ENCODE measurements at places on chromosomes 16 and 17.
A peak's percentile ranks its signal among the peaks of the same experiment; 100 is the strongest.

DNA sequence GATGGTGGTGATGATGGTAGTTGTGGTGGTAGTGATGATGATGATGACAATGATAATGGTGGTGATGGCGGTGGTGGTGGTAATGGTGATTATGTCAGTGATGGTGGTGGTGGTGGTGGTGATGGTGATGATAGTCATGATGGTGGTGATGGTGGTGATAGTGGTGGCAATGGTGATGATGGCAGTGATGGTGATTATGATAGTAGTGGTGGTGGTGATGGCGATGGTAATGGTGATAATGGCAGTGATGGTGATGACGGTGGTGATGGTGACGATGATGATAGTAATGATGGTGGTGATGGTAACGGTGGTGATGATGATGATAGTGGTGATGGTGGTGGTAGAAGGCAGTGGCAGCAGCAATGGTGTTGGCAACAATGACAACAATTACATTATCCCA lies 55.3 kb downstream of the RBFOX3 start:
- DNase-seq: no peak

DNA sequence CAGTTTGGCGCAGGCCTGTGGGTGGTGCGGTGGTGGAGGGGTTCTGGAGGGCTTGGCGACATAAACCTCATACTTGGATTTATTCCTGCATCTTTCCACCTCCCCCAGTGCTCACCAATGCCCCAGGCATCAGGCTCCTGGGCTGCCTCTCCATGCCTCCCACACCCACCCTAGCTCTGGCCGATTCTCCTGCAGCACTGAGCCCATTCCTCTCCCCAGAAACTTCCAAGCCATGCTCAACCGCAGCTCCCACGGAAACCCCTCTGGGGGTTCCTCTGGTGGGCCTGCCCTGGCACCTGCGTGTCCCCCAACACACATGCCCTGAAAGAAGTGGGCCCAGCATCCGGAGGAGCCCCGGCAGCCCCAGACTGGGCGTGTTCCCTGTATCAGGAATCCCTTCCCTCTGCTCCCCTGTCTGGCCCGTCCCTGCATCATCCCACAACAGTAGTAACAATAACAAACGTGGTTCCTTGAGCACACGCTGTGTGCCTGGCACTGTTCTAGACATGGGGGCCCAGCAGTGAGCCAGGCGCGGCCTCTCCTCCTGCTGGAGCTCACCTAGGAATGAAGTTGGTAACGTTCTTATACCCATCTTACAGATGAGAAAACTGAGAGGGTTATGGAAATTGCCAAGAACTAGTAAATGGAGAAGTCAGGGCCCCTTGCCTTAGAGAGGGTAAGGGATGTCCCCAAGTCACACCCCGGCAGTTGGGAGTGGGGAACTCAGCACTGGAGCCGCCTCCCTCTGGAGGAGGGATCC lies 2.3 kb downstream of the PRSS21 start:
- DNase-seq: no peak

DNA sequence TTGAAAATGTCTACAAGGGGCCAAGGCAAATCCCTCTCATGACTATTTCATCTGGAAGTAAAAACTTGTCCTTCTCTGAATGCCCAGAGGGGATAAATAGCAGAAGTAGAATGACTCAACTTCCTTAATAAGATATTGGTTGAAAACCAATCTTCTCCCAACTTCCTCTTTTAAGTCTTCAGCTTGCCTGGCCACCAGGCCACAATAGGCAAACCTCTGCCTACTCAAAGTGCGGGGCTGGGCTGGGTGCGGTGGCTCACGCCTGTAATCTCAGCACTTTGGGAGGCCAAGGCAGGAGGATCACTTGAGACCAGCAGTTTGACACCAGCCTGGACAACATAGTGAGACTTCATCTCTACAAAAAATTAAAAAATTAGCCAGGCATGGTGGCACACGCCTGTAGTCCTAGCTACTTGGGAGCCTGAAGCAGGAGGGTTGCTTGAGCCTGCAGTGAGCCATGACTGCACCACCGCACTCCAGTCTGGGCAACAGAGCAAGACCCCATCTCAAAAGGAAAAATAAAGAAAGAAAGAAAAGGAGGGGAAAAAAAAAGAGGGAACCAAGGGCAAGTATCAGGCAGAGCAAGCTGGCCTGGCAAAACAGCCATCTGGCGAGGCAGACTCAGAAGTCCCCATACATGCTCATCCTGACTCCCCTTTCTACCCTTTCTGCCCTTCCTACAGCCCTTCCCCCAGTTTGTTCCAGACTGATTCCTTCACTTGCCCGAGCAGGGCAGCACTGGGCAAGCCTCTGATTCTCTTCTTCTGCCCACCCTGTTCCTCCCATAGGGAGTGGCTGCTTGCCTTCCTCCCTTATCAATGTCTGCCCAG lies 20.6 kb downstream of the MAP3K14 start:
- no peak for DNase-seq

DNA sequence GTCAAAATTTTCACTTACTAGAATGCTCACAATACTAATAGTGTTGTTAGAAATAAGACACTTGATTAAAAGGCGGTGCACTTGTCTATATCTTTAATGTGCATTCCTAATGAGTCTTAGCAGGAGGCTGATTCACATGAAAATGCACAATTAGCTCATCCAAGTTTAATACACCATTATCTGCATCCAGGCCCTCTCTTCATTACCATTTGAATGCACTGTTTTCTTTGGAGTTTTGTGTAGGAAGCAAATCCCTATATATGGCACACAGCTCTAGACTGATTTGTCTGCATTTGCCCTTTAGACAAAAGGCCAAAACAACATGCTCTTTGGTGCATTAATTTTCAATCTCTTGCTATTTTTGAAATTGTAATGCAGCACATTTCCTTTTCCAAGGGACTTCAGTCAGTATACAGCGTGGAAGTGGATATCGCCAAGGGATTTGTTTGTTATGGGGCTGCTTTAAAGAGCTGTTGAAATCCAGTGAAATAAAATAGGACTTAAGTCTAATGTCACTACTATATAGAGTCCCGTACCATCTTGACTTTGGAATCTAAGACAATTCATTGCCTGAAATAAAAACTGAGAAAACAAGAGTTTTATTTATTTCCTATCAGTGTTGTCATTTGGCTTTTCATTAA lies 257.6 kb upstream of the CPHXL start:
- DNase-seq: no peak

GRCh38 chr17:76872221-76872873 lies 4.1 kb downstream of the MGAT5B start:
- DNase-seq: no peak

DNA sequence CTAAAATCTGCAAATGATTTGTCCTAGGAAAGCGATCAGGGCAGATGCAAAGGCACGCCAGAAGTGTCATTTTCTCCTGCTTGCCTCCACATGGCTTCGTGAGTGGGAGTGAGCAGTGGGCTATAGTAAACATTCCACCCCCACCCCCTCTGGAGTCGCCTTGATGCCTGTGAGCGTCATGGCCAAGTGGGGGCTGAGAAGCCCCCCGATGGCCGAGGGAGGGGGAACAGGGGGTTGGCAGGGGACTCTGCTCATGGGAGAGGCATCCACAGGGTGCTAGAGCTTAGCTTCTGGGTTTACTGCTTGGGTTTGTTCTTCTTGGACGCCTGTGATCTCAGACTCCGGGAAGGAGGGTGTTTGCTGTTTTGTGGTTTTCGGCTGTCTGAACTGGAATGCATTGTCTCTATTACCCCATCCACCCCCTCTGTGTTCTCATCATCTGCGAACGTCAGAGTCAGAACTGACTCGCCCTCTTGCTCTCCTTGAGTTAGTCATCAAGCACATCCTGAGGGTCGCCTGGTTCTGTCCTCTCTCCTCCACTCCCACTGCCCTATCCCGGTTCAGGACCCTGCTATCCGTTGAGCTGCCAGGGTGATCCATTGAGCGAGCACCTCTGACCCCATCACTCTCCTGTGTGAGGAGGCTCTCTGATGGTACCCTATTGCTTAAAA lies 15.4 kb downstream of the TNS4 start:
- no peak for DNase-seq

GRCh38 chr16:19860166-19861041 lies 24.2 kb downstream of the GPRC5B start:
- no peak for DNase-seq

- DNase-seq: no peak
Measured at GRCh38 chr16:49096176-49096945, 185.3 kb downstream of the CBLN1 start.

DNA sequence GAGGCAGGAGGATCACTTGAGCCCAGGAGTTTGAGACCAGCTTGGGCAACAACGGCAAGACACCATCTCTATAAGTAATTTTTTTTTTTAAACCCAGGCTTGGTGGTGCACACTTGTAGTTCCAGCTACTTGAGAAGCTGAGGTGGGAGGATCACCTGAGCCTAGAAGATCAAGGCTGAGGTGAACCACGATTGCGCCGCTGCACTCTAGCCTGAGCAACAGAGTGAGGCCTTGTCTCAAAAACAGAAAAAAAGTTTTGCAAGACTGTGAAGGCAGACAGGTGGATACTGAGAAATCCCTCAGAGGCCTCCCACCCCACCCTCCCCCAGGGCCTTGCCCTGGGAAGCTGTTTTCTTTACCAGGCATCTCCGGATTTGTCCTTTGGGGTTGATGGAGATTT lies 125.4 kb downstream of the MGAT5B start:
- DNase-seq: no peak

DNA sequence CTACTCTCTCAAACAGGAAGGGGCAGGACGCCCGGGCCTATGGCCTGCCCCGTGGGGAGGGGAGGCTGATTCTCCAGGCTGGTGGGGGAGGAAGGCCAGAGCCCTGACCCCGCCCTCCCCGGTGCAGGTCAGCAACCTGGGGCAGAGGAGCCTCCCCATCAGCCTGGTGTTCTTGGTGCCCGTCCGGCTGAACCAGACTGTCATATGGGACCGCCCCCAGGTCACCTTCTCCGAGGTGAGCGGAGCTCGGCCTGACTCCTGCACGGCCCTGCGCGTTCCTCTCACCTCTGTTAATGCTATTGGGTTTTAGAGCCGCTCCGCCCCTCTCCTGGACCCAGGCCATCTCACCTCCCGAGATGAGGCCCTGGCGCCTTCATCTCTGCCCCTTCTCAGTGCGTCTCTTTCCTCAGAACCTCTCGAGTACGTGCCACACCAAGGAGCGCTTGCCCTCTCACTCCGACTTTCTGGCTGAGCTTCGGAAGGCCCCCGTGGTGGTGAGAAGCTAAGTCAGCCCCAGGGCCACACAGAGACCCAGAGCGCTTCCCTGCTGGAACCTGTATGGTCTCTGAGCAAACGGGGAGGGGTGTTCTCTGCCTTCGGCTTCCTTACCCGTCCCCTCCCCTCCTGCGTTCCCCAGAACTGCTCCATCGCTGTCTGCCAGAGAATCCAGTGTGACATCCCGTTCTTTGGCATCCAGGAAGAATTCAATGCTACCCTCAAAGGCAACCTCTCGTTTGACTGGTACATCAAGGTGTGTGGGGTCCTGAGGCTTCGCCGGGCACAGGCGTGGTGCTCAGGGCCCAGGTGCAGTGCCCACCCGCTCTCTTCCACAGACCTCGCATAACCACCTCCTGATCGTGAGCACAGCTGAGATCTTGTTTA lies 25.1 kb upstream of the ITGAX start:
- DNase-seq: no peak

DNA sequence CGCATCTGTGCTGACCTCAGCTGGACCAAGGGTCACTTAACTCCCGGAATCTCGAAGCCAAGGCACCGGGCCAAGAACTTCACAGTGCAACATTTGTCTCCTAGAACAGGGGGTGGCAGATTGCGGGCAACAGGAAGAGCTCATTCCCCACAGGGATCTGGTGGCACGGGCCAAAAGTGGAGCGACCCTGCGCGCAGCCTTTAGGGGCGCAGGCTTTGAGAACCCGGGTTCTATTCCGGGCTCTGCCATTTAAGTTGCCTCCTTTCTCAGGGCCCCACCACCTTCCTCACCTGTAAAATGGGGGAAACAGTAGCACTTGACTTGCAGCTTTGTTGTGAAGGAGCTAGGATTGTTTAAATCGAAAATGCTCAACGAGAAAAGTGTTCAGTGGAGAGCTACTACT lies 651 bp downstream of the SHMT1 start:
- no peak for DNase-seq

GRCh38 chr17:5203178-5203907 lies 11.7 kb upstream of the ZNF594 start:
- DNase-seq: no peak

GRCh38 chr17:76343106-76343505 lies 10.6 kb downstream of the PRPSAP1 start:
- DNase-seq: no peak

GRCh38 chr16:55418586-55418985 lies 60.4 kb upstream of the MMP2 start:
- DNase-seq: no peak

DNA sequence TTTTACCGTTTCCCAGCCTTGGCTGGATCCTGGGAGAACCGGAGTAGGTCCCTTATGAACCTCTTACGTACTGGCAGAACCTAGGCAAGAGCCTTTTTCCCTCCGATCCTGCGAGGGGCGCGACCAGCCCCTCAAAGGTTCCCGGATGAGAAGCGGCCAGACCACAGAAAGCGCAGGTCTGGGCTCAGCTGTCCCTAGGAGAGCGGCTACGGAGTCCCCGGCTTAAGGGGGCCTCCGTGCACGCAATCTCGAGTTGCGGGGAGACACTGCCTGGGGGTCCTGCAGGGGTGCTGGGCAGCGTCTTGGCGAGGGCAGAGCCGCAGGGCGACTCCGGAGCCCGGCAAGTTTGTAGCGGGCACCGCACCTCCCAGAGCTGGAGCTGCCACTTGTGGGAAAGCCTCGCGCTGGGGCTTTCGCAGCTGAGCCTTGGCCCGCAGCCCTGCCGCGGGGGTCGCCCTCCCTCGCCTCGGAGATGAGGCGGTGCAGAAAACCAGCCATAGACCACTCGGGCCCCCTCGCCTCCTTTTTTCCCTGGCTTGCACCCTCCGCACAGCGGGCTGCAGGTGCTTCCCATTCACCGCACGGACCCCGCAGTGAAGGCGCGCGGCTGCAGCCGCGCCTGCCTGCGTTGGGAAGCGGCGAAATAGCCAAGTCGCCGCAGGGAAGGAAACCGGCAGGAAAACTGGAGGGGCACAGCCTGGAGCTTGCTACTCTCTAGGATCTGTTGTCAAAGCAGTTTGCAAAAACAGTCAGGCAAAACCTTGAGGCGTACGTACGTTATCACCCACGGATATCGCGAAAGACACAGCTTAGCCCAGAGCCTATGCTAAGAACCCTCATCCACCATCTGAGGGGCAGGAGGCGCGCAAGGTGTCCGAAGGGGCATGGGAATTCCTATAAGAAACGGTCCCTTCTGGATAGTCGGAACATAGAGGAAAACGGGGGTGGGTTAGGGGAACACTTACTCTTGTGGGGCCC lies 834 bp downstream of the CDH8 start:
- DNase-seq: no peak

- DNase-seq: peak; percentile 34
Measured at GRCh38 chr17:57493171-57493570, 236.8 kb downstream of the MSI2 start.

- DNase-seq: no peak
Measured at GRCh38 chr17:50573866-50574611, 13.5 kb downstream of the CACNA1G start.

GRCh38 chr17:67293251-67294203 lies 48.5 kb upstream of the HELZ start:
- peak; percentile 87 for DNase-seq

DNA sequence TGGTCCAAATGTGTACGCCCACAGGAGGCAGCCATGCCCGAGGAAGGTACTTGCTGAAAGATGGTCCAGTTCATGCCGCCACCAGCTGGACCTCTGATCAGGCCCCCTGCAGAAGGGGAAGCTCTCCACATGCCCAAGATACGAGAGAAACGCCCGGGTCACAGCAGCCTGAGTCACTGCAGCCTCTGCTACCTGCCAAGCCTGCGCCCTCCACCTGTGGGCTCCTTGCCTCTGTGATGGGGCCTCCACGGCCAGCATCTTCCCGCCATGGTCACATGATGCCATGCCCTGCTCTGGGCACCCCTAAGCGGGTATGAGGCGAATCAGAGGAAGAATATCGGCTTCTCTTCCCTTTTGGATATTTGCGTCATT lies 13.7 kb upstream of the KREMEN2 start:
- DNase-seq: no peak
